Activated CD4-positive, alpha-beta memory T cell treated with anti-CD3 and anti-CD28 coated beads for 36 hours (primary cell): ENCODE measurements at places on chromosomes 2 and 18. TPM values are rescaled to one million over a fixed set of nuclear protein-coding genes. Genes with fewer than 3 reads are reported as not detected.

DNA sequence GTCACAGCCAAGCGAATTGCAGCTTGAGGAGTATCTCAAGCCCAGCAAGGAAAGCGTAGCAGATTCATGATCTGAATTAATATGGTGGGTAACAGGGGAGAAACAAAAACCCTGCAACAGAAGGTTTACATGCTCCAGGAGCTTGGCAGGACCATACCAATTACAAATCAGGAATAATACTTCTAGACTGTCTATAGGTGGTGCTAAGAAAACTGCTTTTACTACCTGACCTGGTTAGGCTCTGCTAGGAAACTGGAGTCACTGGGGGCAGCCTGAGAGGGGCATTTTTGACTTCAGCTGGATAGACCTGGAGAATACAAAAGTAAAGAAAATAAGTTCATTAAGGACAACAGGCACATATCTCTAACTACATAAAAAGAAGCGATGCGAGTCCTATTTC is 24.6 kb upstream of the SPOPL start:
- no peak overlapping the region for H3K27ac ChIP-seq
- H3K27me3 ChIP-seq: no peaks in the 10 kb centered on the region
- no peak overlapping the region for H3K4me3 ChIP-seq

XPO1 gene
- 198 TPM for total RNA-seq

- H3K4me3 ChIP-seq: no peak overlapping the region
- H3K36me3 ChIP-seq: peaks cover 30% of the 10 kb centered on the region
- no peak for DNase-seq
- H3K27ac ChIP-seq: no peak overlapping the region
- no peaks in the 10 kb centered on the region for H3K27me3 ChIP-seq
These were observed 18.9 kb upstream of the FAM98A start for GRCh38 chr2:33617989-33618388.

- no peaks in the 10 kb centered on the region for H3K36me3 ChIP-seq
- H3K27me3 ChIP-seq: no peaks in the 10 kb centered on the region
- no peak overlapping the region for H3K4me3 ChIP-seq
- no peak overlapping the region for H3K27ac ChIP-seq
These were observed 548.6 kb upstream of the HS6ST1 start for GRCh38 chr2:128867311-128867710.

- no peaks in the 10 kb centered on the region for H3K27me3 ChIP-seq
- peaks cover 68% of the 10 kb centered on the region for H3K36me3 ChIP-seq
- no peak overlapping the region for H3K4me3 ChIP-seq
- peak; percentile 55 for DNase-seq
These were observed 25.0 kb downstream of the WIPF1 start for GRCh38 chr2:174572556-174572955.

GRCh38 chr2:85134896-85135659 is 1.9 kb downstream of the TCF7L1 start:
- DNase-seq: no peak
- H3K36me3 ChIP-seq: no peaks in the 10 kb centered on the region
- H3K4me1 ChIP-seq: peaks cover 4% of the 10 kb centered on the region
- peak overlapping the region; percentile 12 for H3K4me3 ChIP-seq
- H3K27me3 ChIP-seq: peaks cover 50% of the 10 kb centered on the region
- no peak overlapping the region for H3K27ac ChIP-seq

GRCh38 chr2:1319393-1319792 is 93.9 kb upstream of the TPO start:
- no peak overlapping the region for H3K4me3 ChIP-seq
- no peaks in the 10 kb centered on the region for H3K36me3 ChIP-seq
- no peak for DNase-seq
- H3K27ac ChIP-seq: no peak overlapping the region

MCFD2 gene
- total RNA-seq: 31.4 TPM

DNA sequence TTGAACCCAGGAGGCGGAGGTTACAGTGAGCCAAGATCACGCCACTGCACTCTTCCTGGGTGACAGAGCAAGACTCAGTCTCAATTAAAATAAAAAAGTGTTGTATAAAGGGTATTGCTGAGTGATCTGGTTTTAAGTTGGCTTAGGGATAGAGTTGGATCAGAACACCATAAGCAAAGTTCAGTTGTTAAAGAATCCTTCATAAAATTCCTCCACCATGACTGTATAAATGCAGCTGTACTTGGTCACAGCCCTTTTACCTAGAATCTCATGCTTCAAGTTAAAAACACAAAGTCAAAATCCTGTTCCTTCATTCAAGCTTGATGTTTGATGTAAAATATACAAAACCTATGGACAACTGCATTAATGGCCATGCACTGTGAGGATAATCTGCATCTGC is 33.4 kb upstream of the PNO1 start:
- H3K27ac ChIP-seq: no peak overlapping the region
- no peaks in the 10 kb centered on the region for H3K27me3 ChIP-seq
- H3K36me3 ChIP-seq: no peaks in the 10 kb centered on the region
- DNase-seq: no peak
- H3K4me3 ChIP-seq: no peak overlapping the region

- H3K4me1 ChIP-seq: no peaks in the 10 kb centered on the region
- no peak overlapping the region for H3K27ac ChIP-seq
- no peak overlapping the region for H3K4me3 ChIP-seq
- DNase-seq: no peak
- no peaks in the 10 kb centered on the region for H3K36me3 ChIP-seq
- H3K27me3 ChIP-seq: peaks cover 30% of the 10 kb centered on the region
These were observed 193.8 kb upstream of the ARL4C start for GRCh38 chr2:234690569-234691213.

UPP2 gene
- not detected for total RNA-seq

CTIF gene
- total RNA-seq: 5.8 TPM

DNA sequence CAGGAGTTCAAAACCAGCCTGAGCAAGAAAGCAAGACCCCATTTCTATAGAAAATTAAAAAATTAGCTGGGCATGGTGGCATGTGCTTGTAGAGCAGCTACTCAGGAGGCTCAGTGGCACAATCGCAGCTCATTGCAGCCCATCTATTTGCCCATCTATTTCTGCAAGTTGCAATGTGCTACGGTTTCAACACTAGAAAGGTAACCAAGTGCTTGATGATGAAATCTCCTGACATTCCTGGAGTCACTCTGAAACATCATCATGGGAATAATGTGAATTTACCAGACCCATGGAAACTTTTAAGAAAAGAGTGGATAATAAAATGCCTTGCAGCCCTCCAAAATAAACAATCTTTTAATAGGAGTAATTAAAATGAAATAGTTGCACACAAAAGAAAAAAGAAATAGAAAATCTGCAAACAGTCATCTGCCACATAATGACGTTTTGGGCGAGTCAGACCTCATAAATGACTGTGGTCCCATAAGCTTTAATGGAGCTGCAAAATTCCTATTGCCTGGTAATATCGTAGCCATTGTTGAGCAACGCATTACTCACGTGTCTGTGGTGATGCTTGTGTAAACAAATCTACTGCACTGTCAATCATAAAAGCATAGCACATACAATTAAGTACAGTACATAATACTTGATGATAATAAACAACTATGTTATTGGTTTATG is 46.6 kb upstream of the AMMECR1L start:
- no peaks in the 10 kb centered on the region for H3K36me3 ChIP-seq
- DNase-seq: no peak
- H3K4me3 ChIP-seq: no peak overlapping the region
- no peaks in the 10 kb centered on the region for H3K27me3 ChIP-seq

NEU4 gene
- 0.31 TPM for total RNA-seq

DNA sequence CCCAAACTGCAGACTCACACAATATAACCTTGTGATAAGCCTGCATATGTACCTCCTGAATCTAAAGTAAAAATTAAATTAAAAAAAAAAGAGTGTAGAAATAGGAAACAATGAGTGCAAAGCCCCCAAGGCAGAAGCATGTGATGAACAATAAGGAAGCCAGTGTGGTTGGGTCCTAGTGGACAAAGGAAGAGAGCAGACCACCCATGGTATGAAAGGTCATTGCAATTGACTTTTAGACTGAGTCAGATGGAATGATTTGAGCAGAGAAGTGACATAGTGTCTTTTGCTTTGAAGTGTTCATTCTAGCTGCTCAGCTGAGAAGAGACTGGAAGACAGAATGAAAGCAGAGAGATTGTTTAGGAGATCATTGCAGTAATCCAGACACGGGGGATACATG is 417.1 kb downstream of the RAD51AP2 start:
- no peak overlapping the region for H3K27ac ChIP-seq
- no peak for DNase-seq
- H3K4me3 ChIP-seq: no peak overlapping the region
- no peaks in the 10 kb centered on the region for H3K27me3 ChIP-seq
- H3K36me3 ChIP-seq: no peaks in the 10 kb centered on the region

DNA sequence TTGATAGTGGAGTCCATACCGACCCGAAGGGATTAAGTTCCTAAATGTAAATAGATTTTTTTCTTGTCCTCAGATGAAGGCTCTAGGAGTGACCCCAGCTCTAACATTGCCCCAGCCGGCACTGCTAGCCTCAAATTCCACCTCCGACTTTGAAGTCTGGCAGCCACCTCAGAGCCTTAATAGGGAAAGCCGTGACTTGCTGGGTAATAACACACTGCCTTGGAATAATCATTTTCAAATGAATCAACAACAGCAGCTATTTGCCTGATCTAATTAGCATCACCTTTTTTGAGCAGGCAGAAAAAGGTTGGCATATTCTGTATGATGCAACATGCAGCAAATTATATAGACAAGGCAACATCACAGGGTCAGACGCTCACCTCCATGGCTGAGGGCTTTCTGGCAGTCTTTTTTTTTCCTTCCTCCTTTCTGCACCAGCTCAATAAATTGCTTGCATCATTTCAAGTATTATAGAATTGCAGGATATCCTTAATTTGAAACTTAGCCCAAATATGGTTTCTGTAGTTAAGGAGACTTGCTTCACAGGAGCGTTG is 276.5 kb upstream of the ATP5MC3 start:
- peaks cover 2% of the 10 kb centered on the region for H3K27me3 ChIP-seq
- no peak overlapping the region for H3K27ac ChIP-seq
- no peak for DNase-seq
- no peaks in the 10 kb centered on the region for H3K4me1 ChIP-seq

GRCh38 chr2:239489481-239489880 is 88.7 kb upstream of the HDAC4 start:
- no peak overlapping the region for H3K27ac ChIP-seq
- H3K4me1 ChIP-seq: no peaks in the 10 kb centered on the region

- H3K27ac ChIP-seq: no peak overlapping the region
- H3K27me3 ChIP-seq: peaks cover 29% of the 10 kb centered on the region
- H3K4me1 ChIP-seq: peaks cover 5% of the 10 kb centered on the region
- H3K36me3 ChIP-seq: no peaks in the 10 kb centered on the region
These were observed 145.5 kb upstream of the CTAGE1 start for GRCh38 chr18:22563164-22563583.

DNA sequence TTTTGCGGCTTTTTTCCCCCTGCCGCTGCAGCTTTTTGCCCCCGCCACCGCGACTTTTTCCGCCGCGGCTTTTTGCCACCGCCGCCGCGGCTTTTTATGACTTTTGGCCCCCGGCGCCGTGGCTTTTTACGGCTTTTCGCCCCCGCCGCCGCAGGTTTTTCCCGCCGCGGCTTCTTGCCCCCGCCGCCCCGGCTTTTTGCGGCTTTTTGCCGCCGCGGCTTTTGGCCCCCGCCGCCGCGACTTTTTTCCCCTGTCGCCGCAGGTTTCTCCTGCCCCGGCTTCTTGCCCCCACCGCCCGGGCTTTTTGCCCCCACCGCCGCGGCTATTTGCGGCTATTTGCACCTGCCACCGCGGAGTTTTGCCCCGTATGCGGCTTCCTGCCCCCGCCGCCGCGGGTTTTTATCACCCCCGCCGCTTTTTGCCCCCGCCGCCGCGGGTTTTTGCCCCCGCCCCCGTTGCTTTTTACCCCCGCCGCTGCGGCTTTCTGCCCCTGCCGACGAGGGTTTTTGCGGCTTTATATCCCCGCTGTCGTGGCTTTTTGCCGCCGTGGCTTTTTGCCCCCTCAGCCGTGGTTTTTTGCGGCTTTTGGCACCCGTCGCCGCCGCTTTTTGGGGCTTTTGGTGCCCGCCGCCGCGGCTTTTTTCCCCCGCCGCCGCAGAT is 2750.9 kb downstream of the RPIA start:
- H3K4me1 ChIP-seq: peaks cover 3% of the 10 kb centered on the region
- peak; percentile 11 for DNase-seq
- H3K27me3 ChIP-seq: peaks cover 14% of the 10 kb centered on the region
- H3K27ac ChIP-seq: no peak overlapping the region
- no peak overlapping the region for H3K4me3 ChIP-seq
- peaks cover 5% of the 10 kb centered on the region for H3K36me3 ChIP-seq

GRCh38 chr2:30225131-30225762 is 6.1 kb upstream of the LBH start:
- H3K4me1 ChIP-seq: peaks cover 70% of the 10 kb centered on the region
- H3K27me3 ChIP-seq: no peaks in the 10 kb centered on the region
- H3K36me3 ChIP-seq: no peaks in the 10 kb centered on the region

DNA sequence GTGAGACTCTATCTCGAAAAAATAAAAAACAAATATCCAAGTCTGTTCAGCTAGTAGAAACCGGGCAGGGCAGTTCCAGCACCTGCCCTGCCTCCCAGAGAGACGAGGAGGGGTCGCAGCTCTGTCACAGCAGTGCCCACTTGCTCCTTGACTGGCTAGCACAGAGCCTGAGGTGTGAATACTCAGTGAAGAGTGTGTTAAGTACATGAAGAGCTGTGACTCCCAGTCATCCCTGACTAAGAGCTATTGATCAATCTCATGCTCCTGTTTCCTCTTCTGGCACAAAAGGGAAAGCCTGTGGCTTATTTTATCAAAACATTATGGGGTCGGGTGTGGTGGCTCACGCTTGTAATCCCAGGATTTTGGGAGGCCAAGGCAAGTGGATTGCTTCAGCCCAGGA is 83.0 kb upstream of the FZD7 start:
- H3K27me3 ChIP-seq: peaks cover 3% of the 10 kb centered on the region
- H3K4me3 ChIP-seq: no peak overlapping the region
- H3K36me3 ChIP-seq: no peaks in the 10 kb centered on the region
